ENCODE measurements at places on chromosomes 4 and X.

DNA sequence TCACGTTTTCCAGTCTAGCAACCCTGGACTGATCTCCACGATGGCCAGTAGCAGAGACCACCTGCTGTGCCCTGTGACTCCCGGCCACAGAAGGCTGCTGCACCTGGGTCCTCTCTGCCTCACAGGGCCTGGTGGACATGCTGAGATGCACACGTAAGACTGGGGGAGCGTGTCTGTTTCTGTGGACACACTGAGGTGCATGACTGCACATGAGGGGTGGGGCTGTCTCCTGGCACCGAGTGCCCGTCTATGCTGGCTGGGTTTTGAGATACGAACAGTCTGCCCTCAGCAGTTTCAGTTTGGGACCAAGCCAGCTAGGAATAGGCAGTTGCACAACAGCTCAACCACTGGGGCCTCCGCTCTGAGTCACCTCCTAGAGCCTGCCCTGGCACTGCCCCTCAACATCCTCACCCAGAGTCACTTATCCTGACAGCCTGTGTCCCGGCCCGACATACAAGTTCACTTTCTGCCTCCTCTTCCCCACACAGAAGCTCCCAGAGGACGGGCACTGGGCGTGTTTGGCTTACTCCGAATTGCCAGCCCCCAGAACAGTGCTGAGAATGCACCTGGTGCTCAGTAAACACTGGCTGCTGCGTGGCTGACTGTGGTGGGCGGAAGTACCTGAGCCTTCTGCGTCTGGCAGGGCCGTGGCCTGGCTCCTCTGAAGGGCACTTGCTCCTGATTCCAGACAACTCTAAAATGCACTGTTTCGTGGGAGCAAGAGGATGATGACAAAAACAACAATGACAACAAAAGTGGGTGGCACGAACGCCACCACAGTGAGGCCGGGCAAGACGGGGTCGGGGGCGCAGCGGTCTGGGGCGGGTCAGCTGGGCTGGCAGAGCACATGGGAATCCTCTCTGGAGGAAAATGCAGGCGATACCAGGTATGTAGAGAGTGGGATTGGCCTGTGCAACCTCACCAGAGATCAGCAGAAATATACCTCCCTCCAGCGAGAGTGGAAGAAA, 30.9 kb downstream of the RNF212 start:
- DNase-seq, result peak; percentile 97

DNA sequence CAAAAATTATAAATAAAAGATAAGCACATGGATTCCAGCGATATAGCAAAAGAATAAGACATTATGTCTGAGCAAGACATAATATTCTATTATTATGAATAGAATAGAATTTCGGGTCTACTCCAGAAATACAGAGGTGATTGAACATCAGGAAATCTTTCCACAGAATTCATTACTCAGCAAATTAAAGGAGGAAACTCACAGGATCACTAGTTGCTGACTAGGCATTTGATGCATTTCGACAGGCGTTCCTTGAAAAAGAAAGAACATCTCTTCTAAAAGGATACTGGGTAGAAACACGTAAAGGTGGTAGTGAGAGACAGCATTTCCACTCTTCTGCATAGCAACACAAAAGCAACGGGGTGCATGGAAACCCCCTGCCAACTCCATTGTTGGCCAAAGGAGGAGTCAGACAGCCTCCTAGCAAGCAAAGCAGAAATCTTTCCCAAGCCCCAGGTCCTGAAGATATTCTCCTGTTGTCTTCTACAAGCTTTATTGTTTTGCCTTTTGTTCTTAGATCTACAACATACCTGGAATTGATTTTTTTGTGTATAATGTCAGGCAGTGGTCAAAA, 14.3 kb upstream of the PDZD4 start:
- DNase-seq, result no peak

- no peak for DNase-seq
Observed at GRCh38 chr4:16027114-16027513, 56.7 kb downstream of the PROM1 start.

DNA sequence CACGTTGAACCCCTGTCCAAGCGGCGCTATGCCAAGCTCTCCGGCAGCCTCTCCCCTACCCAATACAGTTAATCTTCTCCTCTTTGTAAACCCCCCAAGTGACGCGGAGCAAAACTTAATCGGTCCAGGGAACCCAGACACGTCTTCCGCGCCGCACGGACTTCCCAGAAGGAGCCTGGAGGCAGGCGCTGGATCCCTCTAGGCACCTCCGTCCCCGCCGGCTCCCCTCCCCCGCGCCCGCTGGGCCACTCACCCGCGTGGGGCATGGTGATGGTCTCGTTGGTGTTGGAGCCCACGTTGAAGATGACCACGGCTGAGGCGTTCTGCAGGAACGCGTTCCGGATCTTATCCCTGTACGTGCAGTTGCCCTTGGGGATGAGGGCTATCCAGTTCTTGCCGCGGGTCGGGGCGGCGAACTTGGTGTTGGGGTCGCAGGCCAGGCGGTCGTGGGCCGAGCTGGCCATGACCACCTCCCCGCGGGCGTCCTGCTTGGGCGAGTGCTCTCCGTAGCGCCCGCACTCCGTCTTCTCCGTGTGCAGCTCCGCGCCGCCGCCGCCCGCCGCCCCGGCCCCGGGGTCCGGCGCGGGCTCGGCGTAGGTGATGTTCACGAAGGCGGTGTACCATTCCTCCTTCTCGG, 1.1 kb downstream of the RNF150 start:
- no peak for DNase-seq

GRCh38 chr4:86011117-86011516, 348.7 kb downstream of the MAPK10 start:
- DNase-seq, result no peak

- no peak for DNase-seq
Observed at GRCh38 chrX:39895218-39896110, 202.3 kb downstream of the BCOR start.

GRCh38 chr4:3387943-3388361, 53.8 kb upstream of the HGFAC start:
- DNase-seq, result peak; percentile 21

GRCh38 chr4:73387552-73387951, 16.5 kb upstream of the ALB start:
- no peak for DNase-seq

GRCh38 chr4:169246279-169246678, 24.5 kb downstream of the SH3RF1 start:
- DNase-seq, result no peak

DNA sequence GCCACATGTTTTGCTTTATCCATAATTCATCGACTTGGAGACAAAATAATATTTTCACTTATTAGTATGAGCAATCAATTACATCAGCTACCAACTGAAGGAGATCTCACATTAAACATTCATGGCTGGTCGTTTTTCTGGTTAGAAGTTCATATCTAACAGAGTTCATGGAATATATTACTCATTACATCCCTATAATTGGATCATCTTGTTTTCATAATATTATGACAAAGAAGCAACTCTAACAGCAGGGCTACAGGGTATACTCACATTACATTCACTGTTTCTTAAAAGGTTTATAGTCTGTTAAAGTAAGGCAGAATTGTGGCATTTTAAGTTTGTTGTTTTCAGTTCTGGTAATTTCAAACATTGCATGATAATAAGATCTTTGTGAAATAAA, 33.0 kb downstream of the GSTCD start:
- no peak for DNase-seq

DNA sequence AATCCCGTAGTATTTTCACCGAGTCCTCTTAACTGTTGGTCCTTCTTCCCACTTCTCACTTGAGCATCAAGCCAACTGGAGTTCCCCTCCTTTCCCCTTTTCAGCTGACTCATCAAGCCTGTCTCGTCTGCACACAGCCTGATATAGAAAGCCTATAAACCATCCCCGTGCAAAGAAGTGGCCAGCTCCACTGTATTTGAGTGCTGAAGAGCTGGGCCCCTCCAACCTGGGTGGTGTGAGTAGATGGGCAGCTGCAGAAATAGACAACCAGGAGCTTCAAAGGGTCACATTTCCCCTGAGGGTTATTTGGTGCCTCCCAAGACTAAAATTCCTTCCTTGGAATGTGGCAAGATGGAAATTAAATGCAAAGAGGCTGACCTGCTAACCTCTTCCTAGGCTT, 199.7 kb downstream of the HS6ST2 start:
- DNase-seq, result no peak

GRCh38 chr4:169398316-169398715, 127.6 kb upstream of the SH3RF1 start:
- no peak for DNase-seq

DNA sequence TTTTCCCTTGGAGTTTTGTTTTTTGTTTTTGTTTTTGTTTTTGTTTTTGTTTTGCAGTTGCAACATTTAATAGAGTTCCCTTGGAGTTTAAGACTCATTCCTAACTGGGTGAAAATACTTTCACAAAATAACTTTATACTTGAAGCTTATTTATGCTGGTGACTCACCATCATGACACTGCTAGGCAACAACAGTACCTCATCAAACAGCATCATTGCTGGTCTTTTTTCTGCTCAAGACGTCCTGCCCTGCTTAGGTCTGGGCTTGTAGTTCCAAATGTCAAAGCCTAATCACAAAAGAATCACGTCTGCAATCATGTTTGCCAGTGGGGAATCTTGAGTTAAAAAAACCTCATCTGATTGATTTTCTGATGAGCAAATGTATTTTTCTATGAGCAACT, 105.7 kb upstream of the PRPS2 start:
- no peak for DNase-seq

- no peak for DNase-seq
Observed at GRCh38 chr4:27366104-27366823, 505.6 kb downstream of the STIM2 start.

DNA sequence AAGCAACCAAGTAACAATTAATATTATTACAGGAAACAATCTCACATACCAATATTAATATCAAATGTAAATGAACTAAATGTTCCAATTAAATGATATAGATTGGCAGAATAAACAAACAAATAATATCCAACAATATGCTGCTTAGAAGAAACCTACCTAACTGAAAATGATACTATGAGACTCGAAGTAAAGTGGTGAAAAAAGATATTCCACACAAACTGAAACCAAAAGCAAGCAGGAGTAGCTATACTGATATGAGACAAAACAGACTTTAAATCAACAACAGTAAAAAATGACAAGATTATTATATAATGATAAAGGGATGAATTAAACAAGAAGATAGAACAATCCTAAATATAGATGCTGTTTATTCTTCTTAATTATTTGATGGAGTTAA, 140.1 kb downstream of the SPANXN4 start:
- DNase-seq, result no peak

Measured in ACHN (cell line).